Skin of body (tissue), 3 donors: ENCODE measurements at places on chromosomes 1 and 21. TPM values are rescaled to one million over a fixed set of nuclear protein-coding genes. Genes with fewer than 3 reads are reported as not detected.

GRCh38 chr1:200629876-200630514 lies 9.4 kb upstream of the KIF14 start:
- DNase-seq = no peak

DNA sequence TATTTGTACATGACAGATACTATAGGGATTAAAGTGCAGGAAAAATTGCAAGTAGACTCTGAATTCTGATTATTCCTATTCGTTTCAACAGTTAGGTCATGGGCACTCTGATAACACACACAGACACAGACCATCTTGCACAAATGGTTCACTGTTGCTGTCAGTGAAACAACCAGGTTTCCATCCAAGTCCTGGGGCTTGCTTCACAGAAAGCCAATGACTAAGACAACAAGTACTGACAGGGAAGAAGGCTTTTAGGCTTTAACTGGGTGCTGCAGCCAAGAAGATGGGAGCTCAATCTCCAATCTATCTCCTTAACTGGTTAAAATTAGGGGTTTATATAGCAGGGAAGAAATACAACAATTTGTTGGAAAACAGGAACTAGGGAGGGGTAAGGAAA lies 57.6 kb downstream of the RIMS3 start:
- no peak for DNase-seq

- DNase-seq = no peak
Observed at GRCh38 chr1:203238535-203238934, 9.1 kb upstream of the CHIT1 start.

- no peak for DNase-seq
Observed at GRCh38 chr1:19425646-19426239, 59.6 kb downstream of the CAPZB start.

The CYP2J2 gene
- 10.1 TPM for total RNA-seq

The TAS1R2 gene
- total RNA-seq = not detected

The SLC30A2 gene
- 0.30 TPM for total RNA-seq
